ENCODE measurements at places on chromosomes 5 and 9. TPM values are rescaled to one million over a fixed set of nuclear protein-coding genes. Genes with fewer than 3 reads are reported as not detected.

DNA sequence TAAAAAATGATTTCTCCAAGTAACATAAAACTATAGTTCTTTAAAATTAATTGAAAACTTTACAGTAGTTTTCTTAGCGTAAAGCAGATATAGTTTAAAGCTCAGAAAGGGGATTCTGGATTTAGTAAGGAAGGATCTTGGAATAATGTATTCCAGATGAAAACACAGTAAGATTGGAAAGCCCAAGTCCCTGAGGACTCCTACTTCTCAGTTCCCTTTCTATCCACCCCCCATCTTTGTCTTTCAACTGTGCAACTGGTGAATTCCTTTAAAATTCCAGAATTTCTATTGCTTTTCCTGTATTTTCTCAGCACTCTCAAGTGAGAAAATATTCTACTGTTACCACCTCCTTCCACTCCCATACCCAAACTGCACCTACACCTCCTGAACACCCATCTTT, 184.5 kb upstream of the FBN2 start:
- no peak for DNase-seq

DNA sequence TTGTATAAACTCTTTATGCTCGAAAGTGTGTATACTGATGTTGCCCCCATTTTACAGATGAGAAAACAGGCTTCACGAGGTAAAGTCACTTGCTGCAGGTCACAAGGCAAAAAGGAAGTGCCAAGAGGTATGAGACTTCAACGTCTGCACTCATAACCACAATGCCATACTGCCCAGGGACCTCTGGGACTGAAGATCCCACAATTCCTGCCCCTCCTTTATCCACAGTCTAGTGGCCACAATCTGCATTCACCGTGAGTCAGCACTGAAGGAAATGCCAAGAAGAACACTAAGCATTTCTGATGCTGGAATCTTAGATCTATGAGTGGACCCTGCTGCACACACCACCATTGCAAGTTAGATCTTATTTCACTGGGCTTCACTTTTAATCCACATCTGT, 37.3 kb downstream of the MED27 start:
- DNase-seq, result no peak

DNA sequence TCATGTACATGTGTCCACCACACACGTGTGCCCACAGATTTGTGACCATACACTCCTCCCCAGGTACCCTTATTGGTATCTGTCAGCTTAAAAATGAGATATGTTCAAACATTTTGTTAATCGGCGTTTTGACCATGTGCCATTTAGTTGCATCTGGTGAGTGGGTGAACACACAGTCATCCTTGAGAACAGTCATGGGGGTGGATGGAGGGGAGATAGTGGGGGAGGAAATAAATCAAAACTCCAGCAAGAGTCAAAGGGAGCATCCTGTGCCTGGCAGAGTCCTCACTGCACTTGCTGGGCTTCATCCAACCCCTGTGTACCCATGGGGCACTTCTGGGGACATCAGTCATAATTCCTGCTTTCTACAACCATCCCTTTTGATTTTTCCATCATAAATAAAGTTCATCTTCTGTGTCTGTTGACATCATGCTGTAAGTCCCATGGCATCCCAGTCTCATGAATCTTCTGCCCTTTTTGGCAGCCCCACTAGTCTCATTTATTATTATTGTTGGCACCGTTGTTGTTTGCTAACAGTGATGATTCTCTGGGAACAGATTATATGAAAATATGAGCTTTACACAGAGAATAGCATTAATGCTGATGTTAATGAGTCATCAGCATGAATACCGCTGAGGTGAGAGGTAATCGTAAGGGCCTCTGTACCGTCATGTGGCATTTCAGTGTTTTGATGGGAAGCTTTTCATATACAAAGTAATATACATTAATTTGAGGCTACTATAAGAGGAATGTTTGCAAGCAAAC, 24.4 kb upstream of the CLK4 start:
- DNase-seq, result no peak

Gene LOX
- total RNA-seq, result not detected

DNA sequence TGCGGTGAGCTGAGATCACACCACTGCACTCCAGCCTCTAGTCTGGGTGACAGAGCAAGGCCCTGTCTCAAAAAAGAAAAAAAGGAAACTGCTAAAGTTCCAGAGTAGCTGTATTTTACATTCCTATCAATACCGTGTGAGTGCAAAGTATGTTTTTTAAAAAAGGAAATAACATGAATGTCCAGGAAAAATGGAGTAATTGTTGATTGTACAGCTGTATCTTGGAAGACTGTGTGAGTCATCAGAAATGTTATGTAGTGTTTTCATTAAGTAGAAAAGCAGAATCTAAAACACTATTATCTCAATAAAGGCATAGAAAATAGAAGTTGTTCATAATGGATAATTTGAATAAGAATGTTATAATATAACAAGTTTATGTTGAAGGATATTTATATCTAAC, 53.9 kb downstream of the ZCCHC7 start:
- DNase-seq, result no peak

- DNase-seq, result peak; percentile 90
Observed at GRCh38 chr9:91424403-91425176, 958 bp upstream of the NFIL3 start.

- DNase-seq, result peak; percentile 69
Observed at GRCh38 chr9:97954550-97954989, 16.6 kb upstream of the HEMGN start.

DNA sequence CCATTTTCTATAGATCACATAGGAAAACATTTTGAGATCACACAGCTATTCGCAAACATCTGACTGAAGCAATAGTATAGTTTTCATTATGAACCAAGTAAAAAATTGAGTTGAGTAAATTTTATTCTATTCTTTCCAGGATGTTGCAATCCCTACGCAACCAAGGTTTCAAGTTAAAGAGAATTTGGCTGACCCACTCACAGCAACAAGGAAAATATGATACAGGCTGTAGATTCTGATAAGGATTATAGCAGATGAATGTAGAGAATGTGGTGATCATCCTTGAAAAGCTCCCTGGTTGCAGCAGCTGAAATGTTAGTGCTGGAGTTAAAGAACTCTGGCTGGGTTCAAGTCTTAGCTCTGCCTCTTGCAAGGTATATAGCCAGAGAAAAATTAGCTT, 4.7 kb downstream of the ABCA1 start:
- no peak for DNase-seq

GRCh38 chr9:27073841-27074728, 34.9 kb upstream of the TEK start:
- no peak for DNase-seq
